ENCODE measurements at places on chromosomes 7 and 10.

GRCh38 chr7:123871998-123872867, 27.3 kb downstream of the HYAL4 start:
- peak; percentile 9 for DNase-seq

- no peak for DNase-seq
Observed at GRCh38 chr10:86795353-86795752, 38.9 kb downstream of the BMPR1A start.

GRCh38 chr7:20005081-20005480, 212.1 kb downstream of the MACC1 start:
- DNase-seq = no peak

DNA sequence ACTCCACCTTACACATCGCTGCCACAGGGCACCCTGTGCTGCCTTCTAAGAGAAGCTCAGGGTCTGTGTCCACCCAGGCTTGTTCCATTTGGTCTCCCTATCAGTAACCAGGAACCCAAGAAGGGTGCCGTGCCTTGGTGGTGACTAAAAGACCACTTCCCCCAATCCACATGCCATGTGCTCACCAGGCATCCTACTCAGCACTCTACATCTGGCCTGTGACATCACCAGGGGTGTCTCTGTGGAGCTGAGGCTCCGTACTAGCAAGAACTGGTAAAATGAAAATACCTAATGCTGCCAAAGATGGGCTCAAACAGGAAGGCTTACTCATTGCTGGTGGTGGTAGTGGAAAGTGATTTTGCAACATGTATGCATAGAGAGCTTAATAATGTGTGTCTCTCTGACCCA, 19.0 kb upstream of the C10orf71 start:
- DNase-seq = no peak

DNA sequence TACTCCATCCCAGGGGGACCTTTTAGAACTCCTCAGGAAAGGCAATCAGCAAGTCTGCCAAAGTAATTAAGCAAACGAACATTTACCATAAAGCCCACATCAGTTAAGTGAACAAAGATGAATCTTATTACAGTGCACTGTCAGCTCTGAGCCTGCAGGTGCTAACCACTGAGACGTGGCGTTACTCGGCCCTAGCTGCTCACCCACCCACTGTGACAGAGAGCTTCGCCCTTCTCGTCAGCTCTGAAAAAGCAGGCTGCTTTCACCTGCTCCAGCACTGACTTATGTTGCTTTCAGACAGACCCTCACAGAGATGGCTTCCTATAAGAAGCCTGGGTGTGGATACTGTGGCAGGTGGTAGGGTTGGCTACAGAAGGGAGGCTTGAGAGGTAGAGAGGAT, 57.7 kb upstream of the KCNIP2 start:
- no peak for DNase-seq

GRCh38 chr7:100088095-100088620, 611 bp upstream of the COPS6 start:
- DNase-seq = no peak

DNA sequence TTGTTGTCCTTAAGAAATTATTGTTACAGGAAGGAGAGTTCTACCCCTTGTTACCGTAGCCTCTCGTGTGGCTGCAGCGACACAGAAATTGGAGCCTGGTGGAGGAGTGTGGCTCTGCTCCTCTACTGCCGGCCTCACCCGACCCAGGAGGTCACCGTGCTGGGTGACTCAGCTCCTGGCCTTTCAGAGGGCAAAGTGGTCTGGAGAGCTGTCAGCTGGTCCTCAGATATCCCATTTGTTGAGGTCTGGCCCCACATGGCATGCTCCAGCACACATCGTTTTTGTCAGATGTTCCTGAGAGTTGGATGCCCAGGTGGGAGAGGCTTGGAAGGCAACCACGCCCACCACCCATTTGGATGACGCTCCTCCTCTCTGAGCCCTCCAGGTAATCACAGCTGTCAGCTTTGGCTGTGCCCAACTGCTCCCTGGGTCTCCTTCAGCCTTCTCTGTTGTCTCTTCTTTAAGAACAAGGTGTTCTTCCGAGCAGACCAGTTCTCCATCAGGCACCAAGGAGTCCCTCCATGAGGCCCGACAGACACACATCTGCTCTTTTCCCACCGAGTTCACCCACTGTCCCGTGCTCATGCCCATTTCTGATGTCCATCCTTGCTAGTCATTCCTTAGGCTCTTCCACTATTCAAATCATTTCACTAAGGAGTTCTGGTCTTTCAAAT, 80.3 kb downstream of the RAMP3 start:
- DNase-seq = no peak

DNA sequence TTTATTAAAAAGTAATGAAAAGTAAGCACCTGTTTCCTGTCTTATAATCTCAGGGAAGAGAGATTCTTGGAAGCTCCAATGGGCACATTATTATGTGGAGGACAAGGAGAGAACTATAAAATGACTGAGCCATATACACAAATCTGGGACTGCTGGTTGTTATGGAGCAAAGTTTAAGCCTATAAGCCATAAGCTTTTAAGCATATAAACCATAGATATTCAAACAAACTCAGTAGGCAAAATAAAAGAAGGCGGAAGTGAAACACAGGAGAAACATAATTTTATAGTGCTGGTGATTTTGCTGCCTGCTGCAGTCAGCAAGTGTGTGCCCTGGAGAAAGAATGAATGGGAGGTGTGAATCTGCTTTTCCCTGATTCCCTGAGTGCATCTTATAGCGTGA, 274.4 kb downstream of the KIF20B start:
- DNase-seq = no peak

DNA sequence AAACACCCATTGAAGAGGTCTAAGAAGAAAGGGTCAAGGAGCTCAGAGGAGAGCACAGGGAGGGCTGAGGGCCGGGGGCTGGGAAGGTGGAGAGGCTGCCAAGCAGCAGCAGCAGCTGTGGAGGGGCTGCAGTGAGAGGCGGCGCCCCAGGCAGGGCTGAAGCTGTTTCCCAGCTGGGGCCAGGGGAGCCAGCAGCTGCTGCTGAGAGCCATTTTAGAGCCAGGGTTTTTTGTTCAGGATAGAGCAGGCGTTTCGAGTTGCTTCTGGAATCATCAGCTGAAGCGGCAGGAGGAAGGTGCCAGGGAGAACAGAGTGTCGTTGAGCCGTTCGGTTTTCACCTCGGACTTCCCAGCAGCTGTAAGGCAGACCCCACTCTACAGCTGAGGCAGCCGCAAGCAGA, 62.7 kb downstream of the LANCL2 start:
- no peak for DNase-seq

DNA sequence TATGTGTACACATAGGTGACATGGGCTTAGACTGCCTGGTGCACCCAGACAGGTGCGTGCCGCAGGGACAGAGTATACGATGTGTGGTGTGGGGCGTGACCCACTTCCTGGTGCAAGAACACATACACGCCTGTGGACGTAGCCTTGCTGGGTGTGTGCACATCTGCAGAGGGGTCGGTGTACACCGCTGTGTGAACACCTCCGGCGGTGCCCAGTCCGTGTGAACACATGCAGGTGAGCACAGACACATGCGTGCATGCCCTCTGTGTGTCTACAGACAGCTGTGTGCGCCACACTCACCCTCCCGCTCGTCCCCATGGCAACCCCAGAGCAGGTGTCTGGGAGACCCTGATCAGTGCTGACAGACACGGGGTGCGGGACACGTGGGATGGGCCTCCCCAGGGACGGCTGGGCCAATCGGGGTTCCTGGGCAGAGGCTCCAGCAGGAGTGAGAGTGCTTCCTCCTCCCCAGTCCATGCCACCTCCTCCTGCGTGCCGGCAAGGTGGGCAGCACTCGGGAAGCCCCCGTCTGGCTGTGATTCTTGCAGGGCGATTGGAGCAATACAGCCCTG, 23.4 kb downstream of the ELFN1 start:
- DNase-seq = no peak

GRCh38 chr10:81873932-81874816, 820 bp upstream of the NRG3 start:
- no peak for DNase-seq

- no peak for DNase-seq
Observed at GRCh38 chr7:147509541-147510200, 1080.9 kb upstream of the C7orf33 start.

- no peak for DNase-seq
Observed at GRCh38 chr7:80467069-80467468, 44.8 kb downstream of the GNAT3 start.

- DNase-seq = no peak
Observed at GRCh38 chr7:91953618-91954017, 13.0 kb downstream of the AKAP9 start.

DNA sequence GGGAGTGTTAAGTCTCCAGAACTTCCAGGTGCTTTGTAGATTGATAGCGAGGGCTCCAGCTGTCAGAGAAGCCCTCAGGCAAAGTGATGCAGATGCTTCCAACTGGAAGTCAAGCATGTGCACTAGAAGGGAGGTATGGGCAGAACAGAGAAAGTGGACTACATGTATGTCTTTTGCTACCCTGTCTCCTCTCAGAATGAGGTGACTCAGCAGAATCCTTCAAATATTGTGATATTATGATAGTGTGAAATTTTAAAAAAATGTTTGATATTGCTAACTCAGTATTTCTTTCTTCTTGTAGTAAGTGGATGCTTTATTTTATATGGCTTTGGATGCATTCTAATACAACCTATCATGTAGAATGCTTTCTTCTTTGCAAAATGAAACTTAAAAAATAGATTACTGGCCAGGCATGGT, 138.9 kb upstream of the SVIL start:
- DNase-seq = no peak

- no peak for DNase-seq
Observed at GRCh38 chr7:99004781-99005500, 126.6 kb downstream of the TRRAP start.

- no peak for DNase-seq
Observed at GRCh38 chr10:75763652-75764051, 332.2 kb downstream of the LRMDA start.

GRCh38 chr7:114107522-114107921, 188.7 kb upstream of the PPP1R3A start:
- DNase-seq = no peak

GRCh38 chr10:76453997-76454396, 1022.6 kb downstream of the LRMDA start:
- no peak for DNase-seq

DNA sequence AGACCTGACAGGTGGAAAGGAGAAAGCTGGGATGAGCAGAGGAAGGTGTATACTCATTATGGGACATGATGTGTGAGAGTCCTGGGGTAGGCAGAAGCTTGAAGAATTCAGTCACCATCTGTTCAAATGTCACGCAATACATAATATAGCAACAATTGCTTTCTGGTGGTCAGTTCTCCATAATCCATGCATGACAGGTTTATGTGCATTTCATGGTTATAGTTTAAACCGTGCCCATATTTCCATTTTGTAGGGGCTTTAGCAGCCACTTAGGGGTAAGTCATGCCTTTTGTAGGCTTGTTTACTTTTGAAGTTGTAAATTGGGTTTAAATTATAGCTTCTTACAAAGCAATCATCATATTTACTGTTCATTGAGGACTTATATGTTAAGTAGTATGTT, 158.8 kb downstream of the NXPH1 start:
- DNase-seq = no peak

- no peak for DNase-seq
Observed at GRCh38 chr7:125814100-125814499, 884.5 kb upstream of the POT1 start.

DNA sequence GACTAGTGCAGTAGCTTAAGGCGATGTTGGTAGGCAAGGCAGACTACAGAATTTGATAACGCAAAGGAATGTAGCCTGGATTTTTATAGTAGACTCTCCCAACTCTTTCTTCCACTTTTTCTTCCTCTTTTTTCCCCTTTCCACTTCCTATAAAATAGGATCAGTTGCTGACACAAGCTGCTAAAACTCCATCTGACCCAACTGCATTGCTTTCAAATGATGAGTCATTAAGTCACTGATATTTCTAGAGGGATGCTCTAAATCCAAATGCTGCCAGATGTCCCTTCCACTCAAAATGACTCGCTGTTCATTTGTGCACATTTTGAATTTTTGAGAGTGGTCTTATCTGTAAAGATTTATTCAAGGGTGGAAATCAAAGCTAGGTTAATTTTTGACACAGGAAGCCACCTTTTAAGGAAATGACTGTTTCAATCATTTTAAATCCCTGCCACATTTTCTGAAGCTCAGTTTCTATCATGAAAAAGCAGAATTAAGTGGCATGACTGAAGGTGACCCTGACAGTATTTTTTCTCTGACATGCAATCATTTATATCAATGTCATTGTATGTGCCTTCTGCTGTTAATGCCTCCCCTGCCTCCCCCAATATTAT, 25.8 kb upstream of the SFMBT2 start:
- no peak for DNase-seq

DNA sequence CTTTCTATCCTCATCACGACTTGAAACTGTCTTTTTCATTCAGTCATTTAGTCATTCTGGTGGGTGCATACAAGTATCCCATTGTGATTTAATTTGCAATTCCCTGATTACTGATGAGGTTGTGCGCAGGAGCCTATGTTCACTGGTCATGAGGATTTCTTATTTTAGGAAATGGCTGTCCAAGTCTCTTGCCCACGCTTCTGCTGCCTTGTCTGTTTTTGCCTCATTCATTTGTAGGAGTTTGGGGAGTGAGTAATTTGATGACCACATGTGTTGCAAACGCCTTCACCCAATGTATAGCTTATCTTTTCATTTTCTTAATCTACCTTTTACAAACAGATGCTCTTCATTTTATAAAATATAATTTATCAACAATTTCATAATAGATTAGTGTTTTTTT, 127.3 kb downstream of the ARHGAP22 start:
- DNase-seq = no peak

- DNase-seq = no peak
Observed at GRCh38 chr7:48548667-48549066, 375.7 kb upstream of the CDC14C start.

GRCh38 chr10:21526860-21527597, 1.5 kb upstream of the SKIDA1 start:
- no peak for DNase-seq

DNA sequence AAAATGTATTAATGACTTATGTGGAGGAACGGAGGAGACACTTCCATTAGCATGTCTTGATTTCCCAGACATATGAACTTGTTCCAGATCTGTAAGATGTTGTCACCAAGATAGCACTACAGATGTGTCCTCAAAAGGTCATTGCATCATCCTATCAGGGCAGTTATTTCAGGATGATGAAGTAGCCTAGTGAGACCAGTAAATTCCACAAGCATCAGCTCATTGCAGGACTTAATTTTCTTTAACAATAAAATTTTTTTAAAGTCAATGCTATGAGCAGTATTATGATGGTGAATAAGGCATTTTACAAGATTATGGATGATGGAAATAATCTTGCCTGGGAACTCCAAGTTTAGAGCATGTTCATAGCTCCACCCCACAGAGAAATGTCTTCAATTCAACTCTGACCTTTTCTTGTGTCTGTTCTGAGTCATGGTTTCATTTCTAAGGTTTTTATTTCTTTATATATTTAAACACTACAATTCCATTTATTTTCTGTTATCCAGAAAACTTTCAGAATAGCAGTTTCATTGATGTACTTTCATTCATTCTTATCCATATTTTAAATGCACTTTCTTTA, 1203.3 kb upstream of the CELF2 start:
- no peak for DNase-seq

GRCh38 chr10:28734938-28735759, 57.8 kb downstream of the BAMBI start:
- no peak for DNase-seq

GRCh38 chr7:82247814-82248433, 195.7 kb downstream of the CACNA2D1 start:
- no peak for DNase-seq

- no peak for DNase-seq
Observed at GRCh38 chr10:70312972-70313371, 29.2 kb upstream of the NPFFR1 start.

- no peak for DNase-seq
Observed at GRCh38 chr10:52463826-52464225, 149.7 kb downstream of the DKK1 start.

GRCh38 chr10:71343392-71343773, 24.3 kb downstream of the SLC29A3 start:
- no peak for DNase-seq

GRCh38 chr7:74371381-74372341, 82.0 kb upstream of the GTF2IRD1 start:
- DNase-seq = no peak

All from activated CD4-positive, alpha-beta T cell treated with anti-CD3 and anti-CD28 coated beads, Interleukin-2, amount 50 U/mL, for 4 hours (primary cell).